Bronchus fibroblast of lung (primary cell): ENCODE measurements at places on chromosomes 2 and 18. TPM values are rescaled to one million over a fixed set of nuclear protein-coding genes. Genes with fewer than 3 reads are reported as not detected.

The AGXT gene
- total RNA-seq, result 0.15 TPM in 1 of 2 replicates, not detected in the other

The KCNJ3 gene
- total RNA-seq, result not detected in 2 replicates

The NOSTRIN gene
- total RNA-seq, result under 0.01 TPM in 1 of 2 replicates, not detected in the other

The RSAD2 gene
- under 0.01 TPM in 1 of 2 replicates, not detected in the other for total RNA-seq

The REG3G gene
- total RNA-seq, result not detected in 2 replicates

The GALNT5 gene
- total RNA-seq, result 9.5 and 11.1 TPM in 2 replicates

The CCDC141 gene
- total RNA-seq, result not detected in 2 replicates

The NTSR2 gene
- total RNA-seq, result not detected in 2 replicates

The MLPH gene
- 26.6 and 27.2 TPM in 2 replicates for total RNA-seq

The UGT1A4 gene
- total RNA-seq, result not detected in 2 replicates

The C2orf42 gene
- total RNA-seq, result 6.4 and 11.1 TPM in 2 replicates

The SEC11C gene
- total RNA-seq, result 18.6 and 29.8 TPM in 2 replicates

The FAM237A gene
- not detected in 2 replicates for total RNA-seq

The SPC25 gene
- total RNA-seq, result 12.9 and 14.8 TPM in 2 replicates

The DSG2 gene
- 11.0 and 11.9 TPM in 2 replicates for total RNA-seq

The ANKRD12 gene
- 4.0 and 4.5 TPM in 2 replicates for total RNA-seq

The CCBE1 gene
- total RNA-seq, result 52.3 and 55.1 TPM in 2 replicates
